ENCODE measurements at places on chromosomes 5 and 9.

GRCh38 chr9:99096409-99096808, 8.5 kb upstream of the TGFBR1 start:
- no peak for DNase-seq

- DNase-seq, result no peak
These were observed 29.2 kb upstream of the IL31RA start for GRCh38 chr5:55821731-55822512.

- no peak for DNase-seq
These were observed 73.9 kb downstream of the CSNK1G3 start for GRCh38 chr5:123585871-123586270.

GRCh38 chr9:6564868-6565267, 80.7 kb downstream of the GLDC start:
- no peak for DNase-seq

- DNase-seq, result no peak
These were observed 139.8 kb upstream of the RPS23 start for GRCh38 chr5:82417776-82418607.

GRCh38 chr5:164053123-164053522, 547.7 kb downstream of the MAT2B start:
- no peak for DNase-seq
